Lung (tissue), 17 donors: ENCODE measurements at places on chromosomes 6 and 20. TPM values are rescaled to one million over a fixed set of nuclear protein-coding genes. Genes with fewer than 3 reads are reported as not detected.

Gene TUBB2B
- 4.3 TPM for total RNA-seq

DNA sequence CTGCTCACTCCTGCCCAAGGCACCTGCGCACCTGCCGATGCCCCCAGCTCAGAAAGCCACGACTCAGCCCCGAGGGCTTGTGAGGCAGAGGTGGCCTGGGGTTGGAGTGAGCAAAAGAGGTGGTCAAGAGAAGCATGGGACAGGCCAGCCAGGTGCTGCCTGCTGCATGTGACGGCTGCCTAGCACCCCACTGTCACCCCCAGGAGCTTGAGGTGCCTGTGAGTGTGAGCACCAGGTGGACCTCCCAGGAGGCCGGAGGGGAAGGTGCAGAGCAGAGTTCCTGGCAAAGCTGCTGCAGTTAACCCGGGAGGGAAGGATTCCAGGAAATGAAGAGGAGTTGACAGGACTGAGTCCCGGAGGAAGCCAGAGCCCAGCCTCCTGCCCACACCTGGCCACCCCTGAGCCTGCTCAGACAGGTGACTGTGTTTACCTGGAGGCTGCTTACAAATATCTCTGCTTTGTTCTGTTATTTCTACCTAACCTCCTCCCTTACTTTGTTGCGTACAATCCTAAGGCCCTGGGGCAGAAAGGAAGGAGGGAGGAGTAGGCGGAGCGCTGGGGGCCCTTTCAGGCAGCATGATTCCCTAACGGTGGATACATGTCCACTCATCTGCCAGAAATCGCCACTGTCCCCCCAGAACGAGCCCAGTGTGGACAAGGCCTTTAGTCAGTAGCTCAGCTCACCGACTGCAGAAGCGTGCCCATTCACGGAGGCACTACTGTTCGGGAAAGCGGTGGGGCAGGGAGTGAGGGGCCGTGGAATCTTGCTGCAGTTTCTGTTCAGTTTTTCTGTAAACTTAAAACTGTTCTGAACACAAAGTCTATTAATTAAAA, 87.5 kb upstream of the MPC1 start:
- H3K4me3 ChIP-seq: no peak overlapping the region
- H3K36me3 ChIP-seq: peaks cover 15% of the 10 kb centered on the region
- H3K4me1 ChIP-seq: peaks cover 6% of the 10 kb centered on the region
- no peaks in the 10 kb centered on the region for H3K27me3 ChIP-seq
- DNase-seq: no peak

Gene RBPJL
- total RNA-seq: 0.12 TPM

GRCh38 chr20:6471871-6472270, 295.6 kb upstream of the BMP2 start:
- no peaks in the 10 kb centered on the region for H3K36me3 ChIP-seq
- no peak overlapping the region for H3K4me3 ChIP-seq
- DNase-seq: no peak
- no peaks in the 10 kb centered on the region for H3K4me1 ChIP-seq

Gene VGLL2
- total RNA-seq: not detected

Gene PRSS16
- total RNA-seq: 3.2 TPM

DNA sequence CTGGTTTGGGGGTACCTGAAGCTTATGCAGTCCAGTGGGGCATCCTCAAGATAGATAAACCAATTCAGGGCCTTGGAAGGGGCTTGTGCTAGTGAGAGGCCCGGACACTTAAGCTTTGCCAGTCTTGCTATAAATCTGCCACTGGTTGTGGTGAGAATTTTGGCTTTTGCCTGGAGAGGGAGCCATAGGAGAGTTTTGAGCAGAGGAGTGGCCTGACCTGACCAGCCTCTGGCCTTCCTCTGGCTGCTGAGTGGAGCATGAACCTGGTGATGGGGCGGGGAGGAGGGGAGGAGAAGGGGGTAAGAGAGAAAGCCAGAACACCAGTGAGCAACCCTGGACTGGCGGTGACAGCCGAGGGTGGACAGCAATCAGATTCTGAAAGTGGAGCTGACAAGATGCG, 7.1 kb downstream of the TMEM74B start:
- H3K36me3 ChIP-seq: peaks cover 33% of the 10 kb centered on the region
- H3K27me3 ChIP-seq: no peaks in the 10 kb centered on the region
- no peak overlapping the region for H3K27ac ChIP-seq
- no peak overlapping the region for H3K4me3 ChIP-seq
- H3K4me1 ChIP-seq: no peaks in the 10 kb centered on the region

DNA sequence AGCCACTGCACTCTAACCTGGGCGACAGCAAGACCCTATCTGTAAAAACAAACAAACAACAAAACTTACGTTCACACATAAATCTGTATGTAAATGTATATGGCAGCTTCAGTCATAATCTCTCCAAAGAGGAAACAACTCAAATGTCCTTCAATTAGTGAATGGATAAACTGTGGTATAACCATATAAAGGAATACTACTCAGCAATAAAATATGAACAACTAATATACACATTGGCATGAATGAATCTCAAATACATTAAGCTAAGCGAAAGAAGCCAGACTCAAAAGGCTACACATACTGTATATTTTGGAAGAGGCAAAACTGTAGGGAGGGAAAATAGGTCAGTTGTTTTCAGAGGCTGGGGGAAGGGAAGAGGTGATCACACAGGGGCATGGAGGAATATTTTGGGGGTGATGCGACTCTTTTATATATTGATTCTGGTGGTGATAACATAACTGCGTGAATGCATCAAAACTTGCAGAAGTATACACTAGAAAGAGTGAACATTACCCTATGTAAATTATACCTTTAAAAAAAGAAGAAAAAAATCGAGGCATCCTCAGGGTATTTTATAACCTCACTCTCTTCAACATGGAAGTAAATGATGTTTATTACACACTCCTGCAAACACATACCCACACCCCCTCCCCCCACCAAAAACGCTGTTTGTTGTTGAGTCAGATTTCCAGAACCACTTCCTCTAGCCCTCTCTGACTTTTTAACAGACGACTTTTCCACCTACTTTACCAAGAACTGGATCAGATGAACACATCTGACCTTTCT, 115.2 kb upstream of the RNF24 start:
- DNase-seq: no peak
- no peak overlapping the region for H3K27ac ChIP-seq
- no peak overlapping the region for H3K4me3 ChIP-seq
- no peaks in the 10 kb centered on the region for H3K36me3 ChIP-seq
- H3K27me3 ChIP-seq: no peaks in the 10 kb centered on the region

GRCh38 chr20:39318911-39319310, 356.8 kb downstream of the DHX35 start:
- no peaks in the 10 kb centered on the region for H3K27me3 ChIP-seq
- no peak overlapping the region for H3K27ac ChIP-seq
- H3K4me1 ChIP-seq: no peaks in the 10 kb centered on the region
- H3K36me3 ChIP-seq: no peaks in the 10 kb centered on the region
- DNase-seq: no peak

Gene ATXN1
- total RNA-seq: 108 TPM

DNA sequence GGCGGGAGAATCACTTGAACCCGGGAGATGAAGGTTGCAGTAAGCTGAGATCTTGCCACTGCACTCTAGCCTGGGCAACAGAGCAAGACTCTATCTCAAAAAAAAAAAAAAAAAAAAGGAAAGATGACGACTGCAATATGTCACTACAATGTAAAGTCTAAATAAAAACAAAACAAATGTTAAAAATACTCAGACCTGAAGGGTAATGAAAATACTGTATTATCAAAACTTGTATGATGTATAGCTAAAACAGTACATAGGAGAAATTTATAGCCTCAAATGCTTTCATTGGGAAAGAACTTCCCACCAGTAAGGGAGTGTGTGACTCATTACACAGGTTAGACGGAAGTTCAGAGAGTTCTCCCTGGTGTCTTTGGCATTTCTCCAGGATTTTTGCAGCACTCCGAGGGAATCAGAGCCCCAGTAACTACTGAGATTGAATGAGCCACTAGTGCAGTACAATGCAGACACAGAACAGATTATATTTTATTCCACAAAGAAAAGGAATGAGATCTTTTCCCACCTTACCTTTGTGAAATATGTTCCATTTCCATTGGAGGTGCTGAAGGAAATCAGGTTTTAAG, 12.5 kb upstream of the RALGAPB start:
- H3K4me1 ChIP-seq: no peaks in the 10 kb centered on the region
- peak; percentile 64 for DNase-seq
- H3K27ac ChIP-seq: peak overlapping the region; percentile 22
- no peaks in the 10 kb centered on the region for H3K27me3 ChIP-seq
- no peak overlapping the region for H3K4me3 ChIP-seq

DNA sequence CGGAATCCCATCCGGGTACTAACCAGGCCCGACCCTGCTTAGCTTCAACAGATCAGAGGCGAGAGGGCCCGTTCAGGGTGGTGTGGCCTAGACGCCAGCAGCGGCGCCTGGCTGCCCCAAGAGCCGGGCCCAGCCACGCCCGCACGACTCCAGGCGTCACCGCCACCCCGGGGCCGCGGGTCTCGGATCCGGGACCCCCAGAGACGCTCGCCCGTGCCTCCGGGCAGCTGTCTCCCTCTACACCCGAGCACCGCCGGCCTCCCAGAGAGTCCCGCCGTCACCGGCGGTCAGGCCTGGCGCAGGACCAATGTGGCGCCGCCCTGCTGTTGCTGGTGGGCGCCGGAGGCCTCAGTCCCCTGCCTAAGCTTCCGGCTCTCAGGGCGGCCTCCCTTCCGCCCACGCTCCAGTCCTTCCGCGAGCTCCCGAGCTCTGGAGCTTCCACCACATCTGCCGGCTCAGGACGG, 441.2 kb upstream of the DEFB115 start:
- H3K4me3 ChIP-seq: no peak overlapping the region
- H3K27me3 ChIP-seq: no peaks in the 10 kb centered on the region
- H3K27ac ChIP-seq: no peak overlapping the region
- H3K4me1 ChIP-seq: no peaks in the 10 kb centered on the region

DNA sequence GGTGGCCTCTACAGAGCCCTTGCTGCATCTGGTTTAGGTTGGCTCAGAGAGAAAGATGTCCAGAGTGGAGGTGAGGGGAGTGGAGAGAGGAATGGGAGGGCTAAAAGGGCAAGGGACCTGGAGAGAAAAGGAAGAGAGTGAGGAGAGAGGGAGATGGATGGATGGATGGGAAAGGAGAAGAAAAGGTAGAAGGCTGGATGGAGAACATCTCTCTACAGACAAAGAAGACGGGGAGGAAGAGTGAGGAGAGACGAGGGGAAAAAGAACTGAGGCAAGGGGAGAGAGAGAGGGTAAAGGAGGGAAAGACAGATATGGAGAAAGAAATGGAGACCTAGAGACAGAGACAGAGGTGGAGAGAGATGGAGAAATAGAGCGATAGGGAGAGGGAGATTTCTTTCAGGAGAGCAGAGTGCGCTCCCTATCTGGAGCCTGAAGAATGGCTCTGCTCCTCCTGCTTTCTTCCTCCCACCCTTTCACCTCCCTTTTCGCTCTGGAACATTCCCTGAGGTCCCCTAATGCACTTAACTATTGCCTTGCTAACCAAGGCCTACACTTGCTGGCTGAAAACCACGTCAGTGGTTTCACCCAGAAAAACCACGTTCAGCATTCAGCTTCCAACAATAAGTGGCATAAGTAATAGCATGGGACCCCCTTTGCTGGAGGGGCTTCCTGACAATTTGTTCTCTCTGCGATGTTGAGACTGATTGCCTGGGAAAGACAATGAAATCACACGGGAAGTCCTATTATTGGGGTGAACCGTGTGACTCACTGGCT, 286.3 kb downstream of the CDH26 start:
- no peaks in the 10 kb centered on the region for H3K27me3 ChIP-seq
- H3K27ac ChIP-seq: no peak overlapping the region
- H3K36me3 ChIP-seq: no peaks in the 10 kb centered on the region

DNA sequence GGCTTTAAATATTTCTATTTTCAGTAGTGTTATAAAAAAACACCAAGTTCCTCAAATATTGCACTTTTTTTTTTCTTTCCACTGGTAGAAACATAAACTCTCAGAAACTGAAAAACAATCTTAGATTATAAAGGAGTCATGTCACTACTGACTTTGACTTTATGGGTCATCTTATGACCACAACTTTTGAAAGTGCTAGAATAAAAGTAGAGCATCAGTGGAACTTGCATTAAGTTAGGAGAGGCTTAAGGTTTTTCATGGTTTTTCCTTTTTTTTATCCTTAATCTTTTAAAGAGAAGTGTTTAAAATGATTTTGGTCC, 56.6 kb upstream of the SUPT3H start:
- H3K4me3 ChIP-seq: no peak overlapping the region
- no peak for DNase-seq
- peaks cover 13% of the 10 kb centered on the region for H3K4me1 ChIP-seq

DNA sequence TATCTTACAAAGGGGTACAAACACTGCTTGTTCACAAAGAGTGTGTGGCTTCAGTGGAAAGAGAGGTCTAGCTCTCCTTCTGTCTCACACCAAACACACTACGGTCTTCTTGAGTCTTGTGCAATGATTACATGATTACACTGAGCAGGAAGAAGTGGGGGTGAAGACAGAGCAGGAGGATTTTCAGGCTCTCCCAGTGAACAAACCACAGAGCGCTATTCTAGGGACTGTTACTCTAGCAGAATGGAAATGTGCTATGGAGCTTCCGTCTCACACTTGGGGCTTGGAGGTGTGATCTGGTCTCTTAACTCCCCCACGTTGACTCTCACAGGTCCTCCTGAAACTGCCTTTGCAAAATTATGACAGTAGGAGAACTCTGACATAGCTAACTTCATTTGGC, 203.4 kb downstream of the MYLK4 start:
- peaks cover 3% of the 10 kb centered on the region for H3K4me1 ChIP-seq
- no peak overlapping the region for H3K27ac ChIP-seq
- DNase-seq: peak; percentile 45
- H3K36me3 ChIP-seq: no peaks in the 10 kb centered on the region
- H3K27me3 ChIP-seq: no peaks in the 10 kb centered on the region
- H3K4me3 ChIP-seq: no peak overlapping the region

DNA sequence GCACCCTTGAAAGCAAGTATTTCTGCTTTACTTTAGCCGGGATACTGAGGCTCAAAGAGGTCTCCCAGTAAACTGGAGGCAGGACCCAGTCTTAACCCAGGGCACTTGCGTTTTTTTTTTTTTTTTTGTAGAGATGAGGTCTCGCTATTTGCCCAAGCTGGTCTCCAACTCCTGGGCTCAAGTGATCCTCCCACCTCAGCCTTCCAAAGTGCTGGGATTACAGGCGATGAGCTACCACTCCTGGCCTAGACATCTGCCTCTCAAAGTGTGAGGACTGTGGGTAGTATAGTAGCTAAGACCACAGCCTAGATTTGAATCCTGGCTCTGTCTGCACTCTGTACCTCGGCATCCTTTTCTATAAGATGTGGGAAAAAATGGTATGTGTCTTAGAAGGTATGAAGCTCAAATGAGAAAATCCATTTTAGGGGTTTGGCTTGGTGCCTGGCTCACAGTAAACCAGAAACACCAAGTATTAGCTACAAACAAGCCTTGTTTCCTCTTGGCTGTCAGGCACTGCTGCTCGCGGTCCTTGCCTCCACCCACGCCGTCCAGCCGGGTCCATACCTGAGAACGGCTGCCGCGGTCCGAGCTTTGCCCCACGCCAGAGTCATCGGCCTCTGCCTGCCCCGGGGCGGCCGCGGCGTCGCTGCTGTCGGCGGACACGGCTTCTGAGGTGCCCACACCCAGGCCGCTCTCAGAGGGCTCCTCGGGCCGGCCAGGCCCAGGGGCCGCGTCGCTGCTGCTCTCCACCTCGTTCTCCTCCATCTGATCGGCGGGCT, 1.2 kb downstream of the ZNF335 start:
- peaks cover 6% of the 10 kb centered on the region for H3K36me3 ChIP-seq
- H3K27me3 ChIP-seq: no peaks in the 10 kb centered on the region
- peak overlapping the region; percentile 99 for H3K27ac ChIP-seq
- DNase-seq: peak; percentile 38
- H3K4me3 ChIP-seq: peak overlapping the region; percentile 85
- no peaks in the 10 kb centered on the region for H3K4me1 ChIP-seq

Gene SAMD10
- 6.4 TPM for total RNA-seq

Gene ZNF512B
- total RNA-seq: 18.9 TPM

GRCh38 chr20:4081421-4081820, 66.1 kb upstream of the RNF24 start:
- no peak for DNase-seq
- H3K36me3 ChIP-seq: no peaks in the 10 kb centered on the region
- H3K4me1 ChIP-seq: peaks cover 3% of the 10 kb centered on the region
- no peak overlapping the region for H3K27ac ChIP-seq
